ENCODE measurements at places on chromosomes 5 and 9.
A peak's percentile ranks its signal among the peaks of the same experiment; 100 is the strongest.

- peak; percentile 85 for DNase-seq
These were observed 198.9 kb downstream of the NXNL2 start for GRCh38 chr9:88733651-88734421.

DNA sequence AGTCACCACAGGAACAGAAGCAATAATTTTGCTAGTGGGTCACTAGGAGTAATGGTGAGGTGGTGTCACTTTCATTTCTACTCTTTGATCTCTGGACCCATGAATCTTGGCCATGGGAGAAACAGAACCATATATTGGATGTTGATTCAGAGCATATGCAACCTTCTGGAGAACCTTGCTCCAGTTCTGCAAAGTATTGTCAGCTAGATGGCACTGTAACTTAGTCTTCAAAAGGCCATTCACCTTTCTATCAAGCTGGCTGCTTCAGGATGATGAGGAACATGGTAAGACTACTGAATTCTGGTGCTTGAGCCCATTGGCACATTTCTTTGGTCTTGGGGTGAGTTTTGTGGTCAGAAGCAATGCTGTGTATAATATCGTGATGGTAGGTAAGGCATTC, 129.1 kb upstream of the FBN2 start:
- DNase-seq: no peak

DNA sequence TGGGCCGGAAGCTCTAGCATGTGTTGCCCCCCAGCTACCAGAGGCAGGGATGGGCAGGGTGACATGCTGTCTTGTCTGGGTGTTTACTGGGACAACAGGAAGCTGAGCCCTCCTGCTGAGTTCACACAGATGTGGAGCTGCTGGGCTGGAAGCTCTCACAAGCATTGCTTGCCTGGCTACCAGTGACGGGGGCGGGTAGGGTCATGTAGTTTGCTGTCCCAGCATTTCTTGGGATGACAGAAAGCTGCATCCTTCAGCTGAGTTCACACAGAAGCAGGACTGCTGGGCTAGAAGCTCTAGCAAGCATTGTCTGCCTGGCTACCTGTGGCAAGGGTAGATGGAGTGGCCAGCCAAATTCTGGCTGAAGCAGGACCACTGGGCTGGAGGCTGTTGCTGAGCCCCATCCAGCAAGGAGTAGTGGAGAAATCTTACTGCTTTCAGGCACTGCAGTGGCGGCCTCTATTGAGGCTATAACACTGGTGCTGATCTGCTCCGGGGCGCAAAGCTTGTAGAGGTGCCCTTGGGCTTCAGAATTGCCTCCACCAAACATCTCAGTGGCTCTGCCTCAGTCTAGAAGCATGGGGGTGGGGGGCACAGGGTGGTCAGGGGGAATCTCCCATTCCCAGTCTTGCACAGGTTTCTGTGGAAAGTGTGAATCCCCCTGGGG, 25.1 kb downstream of the POLK start:
- DNase-seq: no peak

DNA sequence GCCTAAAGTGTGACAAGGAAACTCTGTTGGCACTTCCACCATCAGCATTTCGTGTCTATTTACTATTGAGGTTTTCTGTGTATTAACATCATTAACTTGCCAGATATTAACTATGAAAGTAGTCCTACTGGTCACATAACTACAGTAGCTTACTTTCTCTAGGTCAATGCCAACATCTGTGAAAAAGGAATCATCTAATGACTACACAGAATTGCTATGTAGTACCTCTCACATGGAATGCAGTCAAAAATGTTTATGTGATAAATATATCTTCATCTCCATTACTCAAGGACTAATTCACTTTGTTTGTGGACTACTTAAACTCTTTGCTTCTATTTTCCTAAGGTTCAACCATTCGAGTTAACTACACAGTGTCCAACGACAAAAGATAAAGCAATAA, 2.1 kb downstream of the SCAI start:
- peak; percentile 64 for DNase-seq

GRCh38 chr9:109167716-109168115, 667 bp upstream of the FRRS1L start:
- no peak for DNase-seq

DNA sequence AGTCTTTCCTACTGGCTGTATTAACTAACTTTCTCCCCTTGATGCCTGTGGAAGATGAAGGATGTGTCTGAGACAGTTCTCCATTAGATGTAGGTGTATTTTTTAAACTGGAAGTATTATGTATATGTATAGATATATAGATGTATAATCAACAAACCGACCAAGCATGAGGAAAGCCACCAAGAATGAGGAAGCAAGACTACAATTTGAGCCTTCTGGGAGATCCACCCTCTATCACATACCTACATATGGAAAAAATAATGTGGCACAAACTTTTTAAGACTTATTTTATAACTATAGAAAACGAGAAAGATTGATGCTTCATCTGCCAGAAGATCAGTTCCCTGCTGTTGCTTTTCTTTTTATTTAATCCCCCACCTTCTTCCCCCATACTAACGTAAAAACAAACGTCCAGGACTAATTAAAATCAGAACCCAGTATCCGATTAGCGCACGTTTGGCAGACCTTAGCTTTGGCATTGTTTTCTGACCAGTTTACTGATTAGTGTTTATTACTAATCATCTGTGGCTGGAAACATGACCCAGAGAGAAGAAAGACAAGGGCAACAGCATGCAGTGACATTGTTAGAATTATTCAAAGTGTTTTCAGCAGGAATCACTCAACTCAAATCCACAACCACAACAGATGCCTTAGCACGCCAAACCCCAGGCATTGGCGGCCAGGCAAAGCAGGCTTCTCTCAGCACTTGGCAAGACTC, 490.2 kb downstream of the EBF1 start:
- DNase-seq: peak; percentile 73

DNA sequence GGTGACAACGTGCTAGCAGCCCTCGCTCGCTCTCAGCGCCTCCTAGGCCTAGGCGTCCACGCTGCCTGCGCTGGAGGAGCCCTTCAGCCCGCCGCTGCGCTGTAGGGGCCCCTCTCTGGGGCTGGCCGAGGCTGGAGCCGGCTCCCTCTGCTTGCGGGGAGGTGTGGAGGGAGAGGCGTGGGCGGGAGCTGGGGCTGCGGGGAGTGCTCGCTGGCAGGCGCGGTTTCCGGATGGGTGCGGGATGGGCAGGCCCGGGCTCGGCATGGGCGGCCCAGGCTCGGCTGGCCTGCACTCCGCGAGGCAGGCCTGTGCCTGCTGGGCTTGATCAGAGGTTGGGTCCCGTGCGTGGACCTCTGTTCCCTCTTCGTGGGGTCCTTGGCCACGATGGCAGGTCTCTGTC, 472.6 kb downstream of the PRR16 start:
- DNase-seq: no peak

- DNase-seq: peak; percentile 62
These were observed 13.1 kb upstream of the TENT4A start for GRCh38 chr5:6700074-6700684.

DNA sequence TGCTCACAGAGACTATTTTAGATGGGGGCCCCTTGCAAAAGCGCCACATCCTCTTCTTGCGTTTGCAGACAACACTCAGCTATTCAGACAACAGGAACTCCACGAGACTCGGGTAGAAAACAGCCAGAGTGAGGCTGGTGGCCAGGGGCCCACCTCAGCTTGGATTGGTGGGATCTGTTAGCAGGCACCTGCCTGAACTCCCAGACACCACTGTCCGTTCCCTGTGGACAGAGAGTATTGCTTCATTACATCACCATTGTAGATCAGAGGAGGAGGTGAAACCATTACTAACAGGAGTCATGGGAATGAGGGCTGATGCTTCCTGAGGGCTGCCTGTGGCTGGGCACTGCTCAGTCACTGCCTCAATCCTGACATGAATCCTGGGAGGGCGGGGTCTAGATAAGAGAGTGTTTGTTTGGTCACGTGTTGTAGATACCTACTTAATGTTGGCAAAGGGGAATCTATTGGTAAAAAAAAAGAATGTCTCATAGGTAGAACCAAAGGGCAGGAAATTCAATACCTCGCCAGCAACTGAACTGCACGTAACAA, 4.4 kb upstream of the RAPGEF1 start:
- DNase-seq: peak; percentile 18

- peak; percentile 35 for DNase-seq
These were observed 1916.7 kb downstream of the EFNA5 start for GRCh38 chr5:105754056-105754455.
